SJSA1 (cell line): ENCODE measurements at places on chromosomes 7 and 10.

DNA sequence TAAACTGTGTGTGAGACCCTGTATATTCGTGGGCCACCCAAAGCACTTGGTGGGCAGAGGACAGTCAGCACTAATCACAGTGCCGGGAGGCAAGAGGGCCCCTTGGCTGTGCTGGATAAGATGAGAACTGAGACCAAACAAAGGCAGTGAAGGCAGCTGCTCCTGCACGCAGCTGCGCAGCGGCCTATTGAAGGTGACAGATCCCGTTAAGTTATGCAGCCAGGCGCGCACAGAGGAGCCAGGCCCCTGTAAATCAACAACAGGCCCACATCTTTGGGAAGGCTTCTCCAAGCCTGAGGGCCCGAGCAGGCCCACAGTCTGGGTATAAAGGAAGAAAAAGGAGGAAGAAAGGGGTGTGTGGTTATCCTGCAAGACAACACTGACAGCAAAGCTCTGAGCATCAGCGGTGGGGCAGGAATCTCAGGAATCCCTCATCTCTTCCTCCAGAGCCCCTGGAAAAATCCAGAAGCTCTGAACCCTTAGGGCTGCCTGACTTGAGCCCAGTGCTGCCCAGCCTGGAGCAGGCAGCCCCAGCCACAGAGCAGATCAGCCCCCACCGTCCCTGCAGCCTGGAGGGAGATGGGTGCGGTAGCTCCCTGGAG lies 154.2 kb downstream of the ARHGAP12 start:
- peak; percentile 97 for DNase-seq

- DNase-seq, result no peak
These were observed 339.2 kb upstream of the ADARB2 start for GRCh38 chr10:2076528-2076927.

DNA sequence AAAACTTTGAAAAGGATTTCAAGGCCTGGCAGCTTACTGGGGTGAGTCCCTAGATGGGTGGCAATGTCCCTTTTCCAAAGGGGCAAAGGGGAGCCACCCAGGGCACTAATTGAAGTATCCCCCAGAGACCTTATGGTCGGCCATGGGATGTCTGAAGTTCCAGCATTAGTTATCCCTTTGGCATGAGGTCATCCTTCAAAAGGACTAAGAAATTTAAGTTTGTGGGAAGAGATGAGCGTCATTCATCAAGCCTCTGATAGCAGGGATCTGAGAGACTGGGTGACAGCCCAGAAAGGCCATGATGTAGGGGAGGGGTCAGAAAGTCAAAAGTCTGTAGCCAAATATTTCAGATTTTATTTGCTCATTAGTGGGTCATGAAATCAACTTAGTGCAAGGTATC lies 195.3 kb downstream of the ZNF438 start:
- no peak for DNase-seq

GRCh38 chr10:97498841-97499560 lies at the start of gene UBTD1:
Gene UBTD1, plus strand, starts transcription at chr10:97498924. Its CDS starts 280 bp downstream, at chr10:97499204.
- DNase-seq, result peak; percentile 60

DNA sequence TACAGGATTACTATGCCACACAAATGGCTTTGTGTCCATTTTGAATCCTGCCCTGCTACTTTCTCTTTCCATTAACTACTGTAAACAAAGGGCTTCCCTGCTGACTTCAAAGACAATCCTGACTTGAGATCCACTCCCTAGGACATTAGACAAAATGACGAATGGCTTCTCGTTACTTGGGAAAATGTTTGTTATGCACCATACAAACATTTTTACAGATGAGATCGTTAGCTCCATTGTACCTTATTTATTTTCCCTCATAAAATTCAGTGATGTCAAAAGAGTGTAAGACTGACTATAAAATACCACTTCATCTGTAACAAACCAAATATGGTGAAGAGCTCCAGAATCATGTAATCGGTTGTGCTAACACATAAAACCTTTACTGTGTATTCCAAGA lies 121.8 kb downstream of the CD36 start:
- DNase-seq, result no peak

DNA sequence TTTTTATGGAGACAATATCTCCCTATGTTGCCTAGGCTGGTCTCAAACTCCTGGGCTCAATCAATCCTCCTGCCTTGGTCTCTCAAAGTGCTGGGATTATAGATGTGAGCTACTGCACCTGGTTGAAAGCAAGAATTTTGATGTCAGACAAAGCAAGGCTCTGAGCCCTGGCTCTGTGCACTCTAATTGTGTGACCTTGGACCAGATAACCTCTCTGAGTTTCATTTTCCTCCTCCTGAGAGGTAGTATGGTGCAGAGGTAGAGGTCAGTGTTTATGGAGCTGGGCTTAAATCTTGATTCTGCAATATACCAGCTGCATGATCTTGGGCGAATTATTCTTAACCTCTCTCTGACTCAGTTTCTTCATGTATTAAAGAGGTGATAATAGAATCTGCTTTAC lies 31.4 kb upstream of the SLC26A3 start:
- DNase-seq, result no peak
